ENCODE measurements at places on chromosomes 6 and 20.
A peak's percentile ranks its signal among the peaks of the same experiment; 100 is the strongest.

DNA sequence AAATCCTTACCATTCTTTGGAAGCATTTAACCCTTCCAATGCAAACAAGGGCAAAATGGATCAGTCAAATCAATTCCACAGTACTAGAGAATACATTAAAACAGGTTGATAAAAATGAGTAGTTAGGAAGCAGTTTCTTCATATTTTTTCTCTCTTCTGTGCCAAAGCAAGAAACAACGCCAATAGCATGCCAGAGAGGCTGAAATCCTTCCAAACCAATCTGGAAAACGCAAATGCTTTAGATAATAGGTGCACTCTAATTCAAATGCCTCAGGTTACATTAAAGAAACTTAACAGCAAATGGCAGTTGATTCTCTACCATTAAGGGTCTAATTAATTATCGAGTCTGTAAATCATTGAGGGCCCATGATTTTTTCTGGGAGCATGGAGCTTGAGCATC, 755.2 kb downstream of the C6orf118 start:
- no peak for DNase-seq

DNA sequence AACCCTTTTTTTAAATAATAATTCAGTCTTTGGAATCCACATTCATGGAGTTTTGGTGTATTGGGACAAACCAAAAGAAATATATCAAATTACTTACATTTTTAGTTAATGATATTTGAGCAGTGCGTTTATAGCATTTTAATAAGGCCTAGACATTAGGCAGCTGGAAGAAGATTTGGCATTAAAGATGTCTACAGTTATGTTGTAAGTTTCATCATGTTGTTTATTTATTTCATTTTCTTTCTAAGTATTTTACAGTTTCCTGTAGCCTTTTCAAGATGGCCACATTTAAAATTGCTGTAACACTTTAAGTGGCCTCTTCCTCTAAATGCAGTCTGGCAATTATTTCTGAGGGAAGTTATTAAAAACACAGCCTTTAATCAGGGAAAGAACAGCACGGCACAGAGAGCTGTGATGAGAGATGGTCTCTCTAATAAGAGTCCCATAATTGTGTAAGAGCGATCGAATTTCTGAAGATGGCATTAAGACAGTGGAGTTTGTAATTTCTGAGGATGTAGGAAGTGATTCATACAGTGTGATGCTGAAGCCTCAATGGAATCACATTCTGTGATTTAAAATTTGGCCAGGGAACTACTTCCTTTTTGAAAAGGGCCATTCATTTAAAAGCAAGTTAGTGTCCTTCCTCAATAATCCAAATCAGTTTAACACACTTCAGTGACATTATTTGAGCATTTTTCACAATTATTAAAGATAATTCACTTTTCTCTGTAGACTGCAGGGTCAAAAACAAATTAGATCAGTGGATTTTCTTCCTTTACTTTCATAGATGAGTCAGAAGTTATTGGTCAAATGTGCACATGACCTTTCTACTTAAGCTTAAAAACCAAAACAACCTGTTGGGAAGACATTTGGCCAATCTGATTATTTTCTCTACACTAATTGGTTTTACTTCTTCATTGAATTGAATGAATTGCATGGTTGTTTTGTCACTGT, 52.4 kb upstream of the EDN3 start:
- peak; percentile 20 for DNase-seq

DNA sequence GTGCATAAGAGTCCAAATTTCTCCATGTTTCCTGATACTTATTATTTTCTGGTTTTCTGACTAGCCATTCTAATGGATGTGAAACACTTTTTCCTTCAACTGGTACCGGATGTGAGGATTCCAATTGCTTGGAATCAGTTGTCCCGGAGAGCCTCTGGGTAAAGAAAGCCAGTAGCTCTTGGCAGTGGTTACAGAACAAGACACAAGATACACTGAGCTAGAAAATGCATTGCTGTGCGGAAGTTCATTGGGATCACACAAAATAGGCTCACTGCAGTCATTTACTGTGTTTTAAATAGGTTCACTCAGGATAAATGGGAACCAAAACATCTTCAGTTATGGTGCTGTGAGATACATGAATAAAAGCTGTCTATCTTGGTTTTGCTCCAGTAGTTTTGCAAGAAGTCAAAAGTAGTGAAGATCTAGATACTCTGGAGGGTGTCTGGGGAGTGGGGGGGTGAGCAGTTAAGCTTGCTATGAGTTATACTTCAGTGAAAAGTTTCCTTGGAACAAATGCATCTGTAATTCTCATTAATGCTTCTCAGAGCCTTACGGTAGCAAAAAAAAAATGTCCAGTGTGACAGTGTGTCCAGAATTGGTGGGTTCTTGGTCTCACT, 54.4 kb upstream of the RNF182 start:
- no peak for DNase-seq

- no peak for DNase-seq
Observed at GRCh38 chr20:7691647-7692269, 248.5 kb downstream of the HAO1 start.

DNA sequence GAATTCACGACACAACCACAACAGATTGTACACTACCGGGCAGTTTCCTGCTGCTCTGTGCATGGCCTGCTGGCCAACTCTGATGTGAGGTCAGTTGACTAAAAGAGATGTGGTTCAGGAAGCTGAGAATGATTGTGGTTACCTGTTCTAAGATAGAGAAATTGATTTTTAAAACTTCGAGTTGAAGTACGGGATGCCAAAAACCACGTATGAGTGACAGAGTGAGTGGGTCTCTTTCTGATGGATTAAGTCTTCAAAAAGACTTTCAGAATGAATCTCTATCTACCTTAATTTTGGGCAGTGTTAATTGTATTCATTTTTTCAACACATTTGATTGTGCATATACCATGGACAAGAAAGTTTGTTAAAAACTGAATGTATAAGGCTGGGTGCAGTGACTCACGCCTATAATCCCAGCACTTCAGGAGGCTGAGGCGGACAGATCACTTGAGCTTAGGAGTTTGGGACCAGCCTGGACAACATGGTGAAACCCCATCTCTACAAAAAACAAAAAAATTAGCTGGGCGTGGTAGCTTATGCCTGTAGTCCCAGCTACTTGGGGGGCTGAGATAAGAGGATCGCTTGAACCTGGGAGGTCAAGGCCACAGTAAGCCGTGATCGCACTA, 121.2 kb downstream of the SGK1 start:
- no peak for DNase-seq

DNA sequence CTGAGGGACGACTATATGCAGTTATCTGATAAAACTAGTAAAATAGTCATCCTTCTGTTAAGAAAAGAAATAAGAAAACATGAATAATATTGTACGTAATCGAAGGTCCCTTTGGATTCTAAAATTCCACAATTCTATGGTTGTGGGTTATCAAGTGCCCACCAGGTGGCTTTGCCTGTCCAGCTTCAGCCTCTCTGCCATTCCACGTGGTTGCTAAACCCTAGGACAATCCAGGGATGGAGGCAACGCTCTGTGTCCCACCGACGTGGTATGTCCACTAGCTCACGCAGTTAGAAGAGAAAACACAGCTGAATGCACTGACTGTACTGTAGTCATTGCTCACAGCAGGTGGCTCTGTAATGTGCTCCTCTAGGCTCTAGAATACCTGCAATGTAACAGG, 349.3 kb downstream of the FARS2 start:
- DNase-seq: no peak

DNA sequence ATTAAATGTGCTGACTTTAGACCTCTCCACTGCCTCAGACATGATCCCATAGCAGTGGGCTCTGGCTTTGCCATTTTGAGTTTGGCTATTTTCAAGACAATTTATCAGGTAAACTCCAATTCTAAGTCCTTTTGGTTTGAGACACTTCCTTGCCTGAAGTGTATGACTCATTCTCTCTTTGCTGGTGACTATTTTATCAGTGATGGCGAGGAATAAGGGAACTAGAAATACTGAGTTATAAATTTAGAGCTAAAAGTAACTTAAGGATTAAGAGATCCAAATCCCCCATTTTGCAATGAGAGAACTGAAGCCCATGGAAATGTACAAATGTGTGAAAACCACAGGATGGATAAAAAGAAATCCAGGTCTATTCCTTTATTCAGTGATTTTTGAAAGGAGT, 30.9 kb upstream of the CD83 start:
- no peak for DNase-seq

- no peak for DNase-seq
Observed at GRCh38 chr20:49563015-49563980, 4.6 kb downstream of the PTGIS start.

DNA sequence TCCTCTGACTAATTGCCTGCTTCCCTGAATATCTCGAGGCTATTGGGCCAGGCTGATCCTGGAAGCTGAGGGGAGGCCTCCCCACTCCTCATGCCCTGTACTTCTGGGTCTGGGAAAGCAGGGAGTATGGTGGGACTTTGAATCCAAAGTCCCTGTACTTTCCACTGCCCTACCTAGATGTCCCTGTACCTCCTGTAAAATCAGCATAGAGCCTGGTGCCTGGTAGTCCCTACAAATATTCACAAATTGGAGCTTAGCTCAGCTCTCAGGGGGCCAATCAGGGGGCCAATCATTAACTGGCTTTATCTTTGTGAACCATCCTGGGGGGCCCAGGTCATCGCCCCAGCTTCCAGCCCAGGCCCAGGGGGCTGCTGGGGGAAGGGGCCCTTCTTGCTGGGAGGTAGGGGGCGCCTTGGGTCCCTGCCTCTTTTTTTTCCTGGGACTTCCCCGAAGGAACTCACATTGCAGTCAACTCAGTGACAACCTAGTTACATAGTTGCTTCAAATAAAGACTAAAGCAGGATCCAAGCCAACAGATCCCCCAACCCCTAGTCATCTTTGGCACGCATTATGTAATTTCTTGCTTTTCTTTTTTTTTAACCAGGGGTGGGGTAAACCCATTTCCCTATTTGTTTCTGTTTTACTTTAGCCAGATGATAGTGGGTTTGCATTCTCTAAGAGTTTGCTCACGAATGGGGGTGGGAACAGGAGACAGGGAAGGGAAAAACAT, 6.9 kb upstream of the VEGFA start:
- no peak for DNase-seq

- DNase-seq: no peak
Observed at GRCh38 chr20:51469046-51469445, 73.5 kb downstream of the NFATC2 start.

- DNase-seq: no peak
Observed at GRCh38 chr6:39824030-39824926, 32.1 kb downstream of the DAAM2 start.

GRCh38 chr6:48542191-48542590, 431.2 kb upstream of the PTCHD4 start:
- no peak for DNase-seq
